ENCODE measurements at places on chromosomes 3 and 15.

GRCh38 chr3:45055411-45056143 lies 29.5 kb downstream of the CLEC3B start:
- DNase-seq, result no peak

DNA sequence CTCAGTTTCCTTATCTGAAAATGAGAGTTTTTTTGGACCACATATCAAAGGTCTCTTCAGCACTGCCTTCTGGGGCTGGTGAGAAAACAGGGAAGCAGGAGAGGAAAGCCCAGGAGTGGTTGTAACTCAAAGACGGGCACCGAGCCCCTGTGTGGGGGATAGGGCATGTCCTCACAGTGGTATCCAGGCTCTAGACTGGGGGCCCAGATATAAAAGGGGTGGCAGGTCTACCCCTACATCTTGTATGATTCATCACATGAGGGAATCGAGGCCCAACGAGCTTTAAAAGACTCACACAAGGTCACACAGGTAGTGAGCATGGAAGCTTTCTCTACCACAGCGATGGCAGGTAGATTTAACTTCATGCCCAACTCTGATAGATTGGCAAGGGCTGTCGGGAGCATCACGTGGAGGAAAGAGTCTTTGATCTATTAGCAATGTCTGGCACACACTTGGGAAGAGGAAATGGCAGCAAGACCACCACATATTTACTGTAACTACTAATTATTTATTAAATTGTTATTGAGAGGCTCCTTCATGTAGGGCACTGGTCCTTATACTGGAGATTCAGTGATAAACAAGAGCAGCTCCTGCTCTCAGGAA lies 4.1 kb upstream of the EPHB3 start:
- DNase-seq, result no peak

DNA sequence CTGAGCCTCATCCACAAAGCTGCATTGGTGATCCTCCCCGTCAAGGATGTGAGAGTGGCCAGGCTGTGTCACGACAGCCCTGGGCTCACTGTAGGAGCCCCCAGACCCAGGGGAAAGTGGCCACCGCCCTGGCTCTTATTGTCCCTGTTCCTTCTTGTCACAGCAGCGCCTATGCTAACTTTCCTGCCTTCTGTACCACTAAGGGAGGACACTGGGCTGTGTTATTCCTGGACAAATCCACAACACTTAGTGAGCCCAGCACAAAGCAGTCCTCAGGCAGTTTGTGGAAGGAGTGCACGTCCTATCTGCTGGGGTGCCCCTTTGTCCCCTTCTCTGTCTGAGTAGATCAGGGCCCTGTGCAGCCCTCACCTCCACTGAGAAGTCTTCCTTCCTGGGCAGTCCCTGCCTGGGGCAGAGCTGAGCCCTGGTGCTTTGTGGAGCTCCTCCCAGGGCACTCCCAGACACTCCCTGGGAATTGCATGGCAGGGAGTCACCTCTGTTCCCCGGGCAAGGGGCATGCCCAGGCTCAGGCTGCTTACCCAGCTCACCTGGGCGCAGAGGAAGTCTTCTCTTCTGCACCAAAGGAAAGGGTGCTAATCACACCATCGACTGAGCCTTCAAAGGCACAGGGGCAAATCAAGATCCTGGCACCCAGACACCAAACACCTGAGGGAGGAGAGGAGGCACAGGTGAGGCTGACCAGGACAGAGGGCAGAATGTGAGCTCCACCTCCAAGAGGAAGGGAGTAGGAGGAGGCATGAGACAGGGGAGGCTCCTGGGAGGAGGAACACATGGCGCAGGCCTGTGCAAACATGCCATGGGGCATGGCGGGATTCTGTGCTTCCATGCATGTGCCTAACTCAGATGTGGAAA lies 138.7 kb downstream of the KLF13 start:
- no peak for DNase-seq

DNA sequence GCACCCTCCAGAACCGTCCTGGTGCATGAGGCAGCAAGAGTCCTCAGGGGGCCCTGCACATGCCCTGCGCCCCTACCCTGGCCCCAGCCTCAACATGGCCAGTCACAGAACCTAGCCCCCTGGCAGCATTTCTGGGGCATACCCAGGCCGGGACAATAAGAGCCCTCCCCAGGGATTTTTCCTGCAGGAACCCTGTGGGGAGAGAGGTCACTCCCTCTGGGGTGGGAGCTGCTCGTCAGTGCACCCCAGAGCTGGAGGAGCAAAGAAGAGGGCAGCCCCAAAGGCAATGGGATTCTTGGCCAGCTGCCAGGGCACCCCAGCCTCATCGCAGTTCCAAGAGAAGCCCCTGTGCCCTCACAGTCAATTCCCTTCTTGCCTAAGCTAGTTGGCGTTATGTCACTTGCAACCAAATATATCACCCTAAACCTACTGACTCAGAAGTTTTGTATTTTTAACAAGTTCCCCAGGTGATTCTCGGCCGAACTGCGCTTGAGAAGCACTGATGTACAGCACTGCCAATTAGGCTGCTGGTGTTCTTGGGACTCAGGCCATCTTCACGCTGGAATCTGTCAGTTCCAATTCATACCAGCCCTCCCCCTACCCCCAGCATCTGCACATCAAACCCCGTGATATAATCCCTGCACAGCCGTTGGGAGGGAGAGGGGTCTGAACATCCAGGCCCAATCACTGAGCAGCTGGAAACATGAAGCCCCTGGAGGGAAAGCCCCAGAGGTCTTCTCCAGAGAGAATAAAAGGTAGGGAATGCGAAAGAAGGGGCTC lies 87.5 kb upstream of the PRR20G start:
- no peak for DNase-seq

DNA sequence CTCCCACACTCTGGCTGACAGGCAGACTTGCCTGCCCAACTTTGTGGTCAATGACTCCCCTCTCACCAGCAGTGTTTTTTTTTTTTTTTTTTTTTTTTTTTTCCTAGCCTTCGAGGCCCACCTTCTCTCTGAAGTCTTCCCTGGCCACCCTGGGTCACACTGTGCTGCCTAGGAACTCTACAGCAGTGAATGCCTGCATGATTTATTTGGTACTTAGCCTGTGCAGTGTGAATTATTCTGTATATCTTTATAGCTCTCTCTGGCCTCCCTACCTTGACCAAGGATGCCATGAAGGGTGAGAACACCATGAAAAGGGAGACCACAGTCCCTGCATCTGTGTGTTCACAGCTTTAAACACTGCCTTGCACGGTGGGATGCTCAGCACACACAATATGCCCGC lies 141.6 kb downstream of the CLSTN2 start:
- no peak for DNase-seq

DNA sequence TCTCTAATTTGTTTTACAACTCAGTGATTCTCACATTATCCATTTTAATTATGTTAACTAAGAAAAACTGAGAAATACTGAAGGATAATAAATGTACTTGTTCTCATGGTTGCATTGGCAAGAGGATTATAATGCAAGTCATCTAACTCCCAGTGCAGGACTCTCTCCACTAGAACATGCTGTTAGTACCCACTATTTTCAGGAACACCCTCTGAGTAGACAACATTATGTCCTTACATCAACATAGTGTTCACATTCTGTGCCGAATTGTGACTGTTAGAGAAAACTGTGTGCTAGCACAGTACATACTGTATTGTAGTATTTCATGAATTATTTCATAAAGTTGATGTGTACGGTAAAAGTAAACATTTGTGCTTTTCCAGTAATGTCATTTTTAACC lies 80.1 kb downstream of the LEKR1 start:
- DNase-seq, result no peak

- no peak for DNase-seq
Observed at GRCh38 chr15:66613743-66614142, 47.9 kb upstream of the LCTL start.

DNA sequence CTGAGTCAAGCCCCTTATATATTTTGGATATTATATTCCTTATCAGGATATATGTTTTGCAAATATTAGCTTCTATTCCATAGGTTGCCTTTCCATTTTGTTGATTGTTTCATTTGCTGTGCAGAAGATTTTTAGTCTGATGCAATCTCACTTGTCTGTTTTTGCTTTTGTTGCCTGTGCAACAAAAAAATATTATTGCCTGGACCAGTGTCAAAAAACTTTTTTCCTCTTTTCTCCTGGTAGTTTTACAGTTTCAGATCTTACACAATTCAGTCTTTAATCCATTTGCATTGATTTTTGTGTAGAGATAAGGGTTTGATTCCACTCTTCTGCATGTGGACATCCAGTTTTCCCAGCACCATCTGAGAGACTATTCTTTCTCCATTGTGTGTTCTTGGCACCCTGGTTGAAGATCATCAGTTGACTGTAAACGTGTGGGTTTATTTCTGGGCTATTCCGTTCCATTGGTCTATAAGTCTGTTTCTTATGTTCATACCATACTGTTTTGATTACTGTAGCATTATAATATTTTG lies 228.9 kb upstream of the NR2E3 start:
- DNase-seq, result no peak

GRCh38 chr15:81176291-81176893 lies 20.3 kb upstream of the IL16 start:
- no peak for DNase-seq
